GM12865 (cell line): ENCODE measurements at places on chromosomes 7 and 10.

- DNase-seq: no peak
Observed at GRCh38 chr7:81990395-81990794, 220.5 kb upstream of the HGF start.

DNA sequence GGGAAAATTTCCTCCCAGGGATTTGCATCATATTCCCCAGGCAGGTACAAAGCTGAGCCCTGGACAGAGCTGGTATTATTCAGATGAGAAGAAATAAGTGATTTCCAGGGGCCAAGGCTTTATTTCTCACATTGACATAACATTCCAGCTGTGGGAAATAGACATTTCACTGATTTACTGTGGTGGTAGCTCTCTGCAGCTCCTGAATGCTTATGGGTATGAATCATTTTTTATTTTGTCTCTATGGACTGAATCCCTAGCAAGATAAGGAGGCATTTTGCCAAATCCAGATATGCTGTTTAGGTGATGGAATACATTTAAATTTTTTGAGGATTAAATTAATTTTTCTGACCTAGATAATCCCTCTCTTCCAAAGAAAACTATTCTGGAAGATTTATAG is 97.9 kb downstream of the MTPN start:
- no peak for DNase-seq

- no peak for DNase-seq
Observed at GRCh38 chr7:80312139-80312661, 177.6 kb downstream of the GNAI1 start.

DNA sequence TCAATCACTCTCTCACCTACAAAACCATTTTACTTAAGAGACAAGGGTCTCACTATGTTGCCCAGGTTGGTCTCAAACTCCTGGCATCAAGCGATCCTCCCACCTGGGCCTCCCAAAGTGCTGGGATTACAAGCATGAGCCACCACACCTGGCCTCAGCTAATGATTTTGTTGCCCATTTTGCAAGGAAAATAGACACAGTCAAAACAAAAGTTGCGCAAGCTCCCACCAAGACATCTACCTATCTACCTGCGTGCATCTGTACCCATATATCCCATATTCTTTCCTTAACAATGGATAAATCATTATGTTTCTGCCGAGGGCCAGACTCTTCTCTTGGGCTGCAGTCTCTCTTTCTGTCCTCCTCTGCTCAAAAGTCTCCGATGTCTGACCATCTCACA is 67.3 kb downstream of the APBB1IP start:
- no peak for DNase-seq

DNA sequence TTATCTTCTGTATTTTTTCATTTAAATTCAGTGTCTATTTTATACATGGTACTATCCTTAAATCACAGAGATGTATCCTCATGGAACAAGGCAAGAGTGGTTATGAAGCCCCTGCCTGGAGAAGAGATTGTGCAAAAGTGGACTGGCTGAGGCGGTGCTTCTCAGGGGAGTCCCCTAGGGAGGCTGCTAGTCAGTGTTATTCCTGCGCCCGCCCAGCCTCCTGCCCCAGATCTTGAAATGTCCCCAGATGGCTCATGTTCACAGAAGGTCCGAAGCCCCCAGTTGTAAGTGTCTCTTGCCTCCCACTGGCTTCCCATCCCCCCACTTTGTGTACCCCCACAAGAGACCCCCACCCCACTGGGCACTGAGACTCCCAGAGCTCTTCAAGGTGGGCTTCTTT is 366.9 kb downstream of the TNS3 start:
- no peak for DNase-seq

DNA sequence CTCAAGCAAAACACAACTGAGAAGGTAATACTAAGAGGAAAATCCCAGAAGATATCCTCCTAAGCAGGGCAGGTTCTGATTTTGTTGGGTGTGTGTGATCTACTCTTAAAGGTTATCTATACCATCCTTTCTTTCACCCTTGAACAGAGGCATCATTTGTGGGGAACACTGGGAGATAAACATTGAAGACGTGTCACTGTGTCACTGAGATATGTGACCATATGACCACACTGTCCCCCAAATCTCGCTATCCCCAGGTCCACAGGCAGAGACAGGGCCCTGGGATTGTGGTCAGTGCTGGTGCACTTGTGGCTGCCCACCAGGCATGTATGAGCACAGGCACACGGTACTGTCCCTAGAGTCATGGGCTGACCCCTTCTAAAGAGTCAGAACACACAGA is 30.0 kb downstream of the TECTB start:
- DNase-seq: no peak

GRCh38 chr10:11204351-11204942 is 186.8 kb downstream of the CELF2 start:
- no peak for DNase-seq

- peak; percentile 90 for DNase-seq
Observed at GRCh38 chr10:89351412-89351779, 23.6 kb downstream of the IFIT3 start.

DNA sequence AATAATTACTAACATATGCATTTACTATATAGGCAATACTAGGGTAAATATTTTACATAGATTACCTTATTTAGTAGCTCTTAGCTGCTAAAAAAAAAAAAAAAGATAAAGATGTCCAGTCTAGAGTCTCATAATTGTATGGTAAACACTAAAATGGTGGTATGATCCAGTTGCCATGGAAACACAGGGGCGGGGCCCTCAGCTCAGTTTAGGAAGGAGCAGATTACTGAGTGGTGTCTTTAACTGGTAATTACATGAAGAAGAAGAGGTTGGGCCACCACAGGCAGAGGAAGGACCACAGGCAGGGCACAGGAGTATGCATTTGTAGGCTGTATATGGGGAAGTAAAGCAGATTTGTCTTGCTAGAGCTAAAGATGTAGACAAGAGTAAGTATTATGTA is 43.7 kb downstream of the ITGB8 start:
- no peak for DNase-seq

- no peak for DNase-seq
Observed at GRCh38 chr10:80751940-80752339, 214.2 kb downstream of the SH2D4B start.

DNA sequence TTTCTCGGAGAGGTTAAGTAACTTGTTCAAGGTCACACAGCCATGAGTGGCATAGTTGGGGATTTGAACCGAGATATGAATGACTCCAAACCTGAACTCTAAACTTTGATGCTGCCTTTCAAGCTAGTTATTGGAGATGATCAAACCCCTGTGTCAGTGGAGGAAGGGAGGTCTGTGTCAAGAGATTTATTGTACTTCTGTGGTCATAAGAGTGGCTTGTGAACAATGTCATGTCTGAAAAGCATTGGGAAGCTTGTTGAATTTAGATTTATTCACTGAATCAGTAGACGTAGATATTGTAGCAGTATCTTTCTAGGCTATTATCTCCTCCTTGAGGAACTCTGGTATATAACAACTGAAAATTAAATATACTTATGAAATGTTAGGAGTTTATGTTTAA is 27.3 kb downstream of the SNX10 start:
- DNase-seq: no peak

- DNase-seq: no peak
Observed at GRCh38 chr7:47073284-47073683, 508.6 kb downstream of the TNS3 start.

DNA sequence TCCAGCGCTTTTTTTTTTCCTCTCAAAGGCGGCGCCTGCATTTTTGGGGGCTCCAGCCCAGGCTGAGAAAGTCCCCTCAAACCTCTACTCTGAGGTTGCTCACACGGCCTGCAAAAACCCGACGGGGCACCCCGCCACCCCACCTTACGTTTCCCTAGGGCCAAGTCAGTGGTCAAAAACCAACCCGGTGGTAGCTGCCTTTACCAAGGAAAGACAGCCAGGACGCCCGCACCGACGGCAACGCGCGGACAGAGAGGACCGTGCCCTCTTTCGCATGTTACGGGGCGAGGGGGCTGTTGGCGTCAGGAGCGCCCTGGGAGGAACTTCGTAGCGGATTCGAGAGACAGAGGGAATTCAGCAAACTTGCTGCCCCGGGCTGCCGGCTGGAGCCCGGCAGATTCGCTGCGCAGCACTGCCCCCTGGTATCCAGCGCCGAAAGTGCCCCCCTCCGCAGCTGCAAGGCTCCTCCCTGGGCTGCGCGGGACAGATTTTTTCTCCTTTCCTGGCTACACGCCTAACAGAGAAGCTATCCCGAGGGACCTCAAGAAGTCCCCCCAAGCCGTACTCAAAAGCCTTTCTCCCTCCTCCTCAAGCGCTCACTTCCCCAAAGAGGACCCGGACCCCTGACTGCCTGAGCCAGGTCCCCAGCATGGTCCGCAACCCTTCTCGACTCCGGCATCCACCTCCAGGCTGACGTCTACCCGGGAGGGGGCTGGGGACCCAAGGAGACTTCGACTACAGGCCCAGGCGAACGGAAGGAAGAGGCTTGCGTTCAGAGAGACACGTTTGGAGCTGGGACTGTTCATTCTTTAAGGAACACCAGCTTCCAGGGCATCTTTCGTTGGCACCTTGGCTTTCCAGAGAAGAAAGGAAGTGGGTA is 27.7 kb upstream of the VAX1 start:
- no peak for DNase-seq

- DNase-seq: no peak
Observed at GRCh38 chr10:45443101-45444009, 69.3 kb downstream of the ALOX5 start.

- no peak for DNase-seq
Observed at GRCh38 chr10:62496925-62497324, 122.8 kb downstream of the ZNF365 start.

- no peak for DNase-seq
Observed at GRCh38 chr7:47763063-47763974, 181.4 kb upstream of the TNS3 start.

DNA sequence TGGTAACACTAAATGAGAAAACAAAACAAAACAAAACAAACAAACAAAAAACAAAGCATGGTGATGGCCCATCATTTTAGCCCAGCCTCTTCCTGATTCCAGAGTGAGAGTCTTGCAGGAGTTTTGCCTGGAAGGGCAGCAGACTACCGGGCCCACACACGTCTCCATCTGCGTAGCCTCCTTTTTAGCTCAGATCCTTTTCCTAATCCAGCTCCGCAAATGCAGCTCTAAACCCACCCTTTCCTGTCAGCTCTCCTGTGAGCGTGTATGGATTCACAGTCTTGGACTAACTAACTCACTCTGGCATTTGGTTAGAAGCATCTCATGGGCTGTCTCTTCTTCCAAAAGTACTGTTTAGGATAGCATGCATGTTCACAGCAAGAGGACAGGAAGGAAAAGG is 14.0 kb downstream of the OR9A4 start:
- no peak for DNase-seq

DNA sequence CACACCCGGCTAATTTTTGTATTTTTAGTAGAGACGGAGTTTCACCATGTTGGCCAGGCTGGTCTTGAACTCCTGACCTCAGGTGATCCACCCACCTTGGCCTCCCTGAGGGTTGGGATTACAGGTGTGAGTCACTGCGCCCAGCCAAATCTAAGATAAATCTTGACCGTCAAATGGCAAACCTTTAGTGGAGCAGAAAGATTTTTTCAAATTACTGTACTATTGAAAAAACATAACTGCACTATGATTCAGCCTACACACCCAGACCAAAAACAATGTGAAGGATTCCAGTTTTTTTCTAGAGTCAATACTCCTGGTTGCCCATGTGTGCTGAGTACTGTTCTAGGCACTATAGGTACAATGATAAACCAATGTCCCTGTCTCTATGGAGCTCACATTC is 33.9 kb upstream of the SVIL start:
- DNase-seq: no peak

- no peak for DNase-seq
Observed at GRCh38 chr10:102597131-102597991, 46.9 kb upstream of the TRIM8 start.

DNA sequence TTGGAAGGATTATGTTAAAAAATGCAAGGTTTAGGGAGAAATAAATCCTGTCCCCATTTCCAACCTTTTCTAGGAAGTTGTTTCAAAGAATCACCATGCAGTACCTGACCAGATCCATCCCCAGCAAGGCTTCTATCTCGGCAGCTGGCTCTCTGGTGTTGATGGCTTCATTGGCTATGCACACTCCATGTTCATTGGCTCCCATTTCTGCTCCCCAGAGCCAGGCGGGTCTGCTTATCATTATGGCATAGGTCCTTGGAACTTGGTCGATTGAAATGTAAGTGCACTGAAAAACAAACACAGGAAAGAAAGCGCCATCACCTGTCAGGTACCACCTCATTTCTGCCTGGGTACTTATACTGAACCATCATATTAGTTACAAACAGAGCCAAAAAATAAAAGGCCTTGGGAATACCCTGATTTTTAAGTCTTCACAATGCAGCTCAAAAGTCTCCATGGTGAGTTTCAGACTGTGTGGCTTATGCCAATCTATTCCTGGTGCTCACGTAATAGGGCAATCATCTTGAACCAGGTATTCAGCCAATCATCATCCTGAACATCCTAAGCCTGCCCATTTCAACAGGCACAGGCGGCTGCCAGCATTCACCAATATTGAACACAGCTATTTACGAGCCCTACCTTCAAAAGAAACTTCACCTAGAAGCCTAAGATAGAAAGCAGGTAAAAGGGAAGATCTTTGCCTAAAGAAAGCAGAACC is 34.4 kb downstream of the SCRN1 start:
- no peak for DNase-seq

DNA sequence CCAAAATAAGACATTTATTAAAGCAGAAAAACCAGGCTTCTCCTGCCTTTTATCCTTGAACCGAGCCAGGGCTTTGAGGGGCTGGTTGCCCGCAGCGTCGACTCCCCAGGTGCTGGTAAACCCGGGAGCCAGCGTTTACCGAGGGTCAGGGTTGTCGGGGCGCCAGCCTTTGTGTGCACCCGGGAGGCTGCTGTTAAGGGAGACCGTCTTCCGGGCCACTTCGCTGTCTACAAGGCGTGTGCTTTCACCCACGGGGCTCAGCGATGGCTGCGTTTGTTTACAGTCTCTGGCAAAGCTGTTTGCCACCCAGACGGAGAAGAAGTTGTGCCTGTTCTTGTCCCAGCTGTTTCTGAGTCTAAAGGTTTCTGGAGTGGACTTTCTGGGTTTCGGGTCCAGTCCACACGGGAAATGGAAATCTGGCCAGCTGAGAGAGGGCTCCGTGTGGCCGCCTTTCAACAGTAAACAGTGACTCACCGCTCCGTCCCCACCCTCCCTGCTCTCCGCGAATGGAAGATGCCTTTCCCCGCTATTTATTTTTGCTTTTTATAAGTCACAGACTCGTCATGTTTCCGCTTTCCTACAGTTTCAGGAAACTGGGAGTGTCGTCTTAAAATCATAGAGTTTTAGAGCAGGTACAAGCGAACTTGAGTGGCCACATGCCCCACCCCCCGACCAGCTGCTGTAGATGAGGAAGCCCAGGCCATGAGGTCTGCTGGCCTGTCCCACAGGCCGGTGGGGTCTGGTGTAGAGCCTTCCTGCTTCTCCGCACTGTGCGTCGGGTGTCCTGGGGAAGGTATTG is 2.2 kb downstream of the MAFK start:
- DNase-seq: peak; percentile 50

DNA sequence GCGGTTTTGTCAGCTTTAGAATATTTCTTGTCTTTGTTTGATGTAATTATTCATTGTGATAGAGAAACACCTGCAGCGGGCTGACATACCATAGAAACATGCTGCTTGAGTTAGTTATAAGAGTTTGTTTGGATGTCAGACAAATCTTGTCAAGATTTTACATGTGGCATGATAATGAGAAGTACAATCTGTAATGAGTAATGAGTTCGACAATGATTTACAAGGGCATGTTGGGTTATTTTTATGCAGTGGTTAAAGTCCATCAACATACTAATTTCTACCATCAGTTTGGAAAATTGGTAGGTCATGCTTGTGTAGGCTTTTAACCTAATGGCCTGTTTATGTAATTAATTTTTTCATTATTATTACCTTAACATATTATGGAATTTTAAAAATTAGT is 31.3 kb downstream of the FZD1 start:
- no peak for DNase-seq

GRCh38 chr7:95213148-95213547 is 111.2 kb downstream of the PON1 start:
- DNase-seq: no peak

- no peak for DNase-seq
Observed at GRCh38 chr7:99563650-99564049, 5.2 kb downstream of the ZNF655 start.
